ENCODE measurements at places on chromosomes 16 and 17.

GRCh38 chr16:17499223-17499902 lies 28.6 kb upstream of the XYLT1 start:
- DNase-seq: no peak

DNA sequence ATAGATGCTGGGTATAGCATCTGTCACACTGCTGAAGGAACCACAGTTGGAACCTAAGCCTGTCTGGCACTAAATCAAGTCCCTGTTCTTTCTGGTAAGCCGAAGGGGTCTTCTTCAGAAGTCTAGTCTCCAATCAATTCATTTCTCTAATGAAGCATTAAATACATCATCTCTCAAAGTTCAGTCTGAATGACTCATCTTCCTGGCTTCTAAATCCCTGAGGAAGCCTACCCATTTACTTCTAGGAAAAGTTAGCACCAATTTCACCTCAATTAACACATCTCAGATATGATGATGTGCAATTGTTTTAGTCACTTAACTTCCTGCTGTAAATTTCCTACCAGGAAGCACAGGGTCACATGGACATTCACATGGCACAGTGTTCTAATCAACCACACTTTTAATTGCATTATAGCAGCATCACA lies 49.9 kb downstream of the TEX14 start:
- DNase-seq: no peak

GRCh38 chr17:76404976-76405563 lies 20.7 kb downstream of the SPHK1 start:
- DNase-seq: no peak

- DNase-seq: no peak
These were observed 336.7 kb upstream of the C16orf82 start for GRCh38 chr16:26729951-26730541.

DNA sequence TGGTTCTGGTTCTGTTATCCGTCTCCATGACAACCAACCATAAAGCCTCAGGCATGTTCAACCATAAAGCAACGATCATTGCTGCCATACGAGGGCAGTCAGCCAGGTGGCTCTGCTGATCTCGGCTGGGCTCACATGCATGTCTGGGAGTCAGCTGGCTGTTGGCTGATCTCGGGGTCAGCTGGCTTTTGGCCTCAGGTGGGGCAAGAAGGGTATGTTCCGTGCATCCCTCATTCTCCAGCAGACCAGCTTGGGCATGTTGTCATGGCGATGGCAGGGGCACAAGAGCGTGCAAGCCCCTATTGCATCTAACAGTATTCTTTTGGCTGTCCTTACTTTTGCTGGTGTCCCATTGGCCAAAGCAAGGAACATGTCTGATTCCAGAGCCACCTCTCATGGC lies 86.2 kb downstream of the ABCC6 start:
- DNase-seq: no peak

DNA sequence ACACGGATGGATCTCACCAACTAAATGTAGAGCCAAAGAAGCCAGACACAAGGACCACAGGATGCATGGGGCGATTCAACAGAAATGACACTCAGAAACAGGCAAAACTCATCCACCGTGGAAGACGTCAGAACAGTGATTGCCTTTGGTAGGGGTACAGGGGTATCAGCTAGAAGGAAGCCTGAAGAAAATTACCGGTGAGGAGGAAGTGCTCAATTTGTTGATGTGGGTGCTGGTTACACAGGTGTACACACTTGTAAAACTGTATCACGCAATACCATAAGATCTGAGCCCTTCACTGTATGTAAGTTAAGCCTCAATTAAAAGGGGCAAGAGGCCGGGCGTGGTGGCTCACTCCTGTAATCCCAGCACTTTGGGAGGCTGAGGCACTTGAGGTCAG lies 226.1 kb downstream of the C16orf78 start:
- no peak for DNase-seq

GRCh38 chr17:51997723-51998122 lies 160.8 kb downstream of the CA10 start:
- DNase-seq: no peak

- no peak for DNase-seq
These were observed 206.4 kb downstream of the KIF2B start for GRCh38 chr17:54028986-54029580.

GRCh38 chr17:82297280-82297713 lies 20.1 kb downstream of the CD7 start:
- DNase-seq: no peak

- DNase-seq: no peak
These were observed 567 bp downstream of the SOX9 start for GRCh38 chr17:72121164-72122009.

DNA sequence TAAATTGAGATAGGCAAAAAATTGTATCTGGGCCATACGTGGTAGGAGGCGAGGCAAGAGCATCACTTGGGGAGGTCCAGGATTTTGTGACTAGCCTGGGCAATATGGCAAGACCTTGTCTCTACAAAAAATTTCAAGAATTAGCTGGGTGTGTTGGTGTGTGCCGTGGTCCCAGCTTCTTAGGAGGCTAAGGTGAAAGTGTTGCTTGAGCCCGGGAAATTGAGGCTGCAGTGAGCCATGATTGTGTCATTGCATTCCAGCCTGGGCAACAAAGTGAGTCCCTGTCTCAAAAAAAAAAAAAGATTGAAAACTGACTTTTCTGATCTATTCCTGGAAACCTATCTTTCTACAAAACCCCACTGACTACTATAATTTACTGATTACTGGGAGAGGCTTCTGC lies 26.7 kb downstream of the CDK12 start:
- no peak for DNase-seq

GRCh38 chr17:35103271-35103670 lies 16.4 kb downstream of the RAD51D start:
- no peak for DNase-seq

- DNase-seq: no peak
These were observed 13.2 kb downstream of the HIC1 start for GRCh38 chr17:2068031-2068518.

GRCh38 chr16:66426112-66427035 lies 721 bp upstream of the BEAN1 start:
- no peak for DNase-seq

DNA sequence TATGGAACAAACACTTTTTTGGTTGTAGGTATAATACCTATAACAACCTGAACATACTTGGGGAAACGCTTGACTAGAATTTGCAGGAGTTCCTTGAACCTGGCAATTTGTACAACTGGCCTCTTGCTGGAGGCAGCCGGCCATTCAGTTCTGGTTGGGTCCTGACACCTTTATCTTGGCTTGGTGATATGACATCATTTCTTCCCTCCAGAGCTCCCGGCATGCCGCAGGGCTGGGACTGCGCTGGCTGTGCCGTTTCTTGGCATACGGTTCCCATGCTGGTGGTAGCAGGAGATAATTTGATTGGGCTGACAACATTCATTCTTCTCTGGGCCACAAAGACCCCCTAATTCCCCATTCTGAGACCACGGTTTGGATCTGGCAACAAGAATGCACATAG lies 87.5 kb downstream of the ASIC2 start:
- no peak for DNase-seq

DNA sequence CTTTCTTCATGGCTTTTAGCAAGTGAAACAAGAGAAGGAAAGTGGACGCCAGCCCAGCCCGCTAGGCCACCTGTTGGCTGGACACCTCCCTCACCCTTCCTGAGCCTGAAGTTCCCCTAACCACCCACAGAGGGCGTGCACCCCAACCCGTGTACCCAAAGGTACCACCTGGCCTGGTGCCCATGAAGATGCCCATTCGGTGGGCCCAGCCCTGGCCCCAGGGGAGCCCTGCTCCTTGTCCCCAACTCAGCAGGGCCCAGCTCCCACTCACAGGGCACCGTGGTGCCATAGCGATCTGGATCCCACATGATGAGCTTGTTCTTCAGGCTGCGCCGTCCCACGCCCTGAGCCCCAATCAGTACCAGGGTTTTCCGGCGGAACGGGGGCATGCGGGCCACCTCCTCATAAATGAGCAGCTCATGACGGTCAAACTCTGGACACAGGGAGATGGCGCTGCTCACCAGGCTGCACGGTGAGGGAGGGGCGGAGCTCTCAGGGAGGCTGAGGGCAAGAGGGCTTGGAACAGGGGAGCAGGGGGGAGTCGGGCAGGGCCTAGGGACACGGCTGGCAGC lies 26.8 kb downstream of the MPP2 start:
- no peak for DNase-seq

- no peak for DNase-seq
These were observed 409.7 kb downstream of the SNX29 start for GRCh38 chr16:12386192-12386591.

- DNase-seq: no peak
These were observed 1.2 kb downstream of the B9D1 start for GRCh38 chr17:19361326-19361725.

GRCh38 chr16:2834968-2835367 lies 4.9 kb downstream of the ZG16B start:
- no peak for DNase-seq

GRCh38 chr17:66087073-66087472 lies 104.9 kb downstream of the CEP112 start:
- no peak for DNase-seq

DNA sequence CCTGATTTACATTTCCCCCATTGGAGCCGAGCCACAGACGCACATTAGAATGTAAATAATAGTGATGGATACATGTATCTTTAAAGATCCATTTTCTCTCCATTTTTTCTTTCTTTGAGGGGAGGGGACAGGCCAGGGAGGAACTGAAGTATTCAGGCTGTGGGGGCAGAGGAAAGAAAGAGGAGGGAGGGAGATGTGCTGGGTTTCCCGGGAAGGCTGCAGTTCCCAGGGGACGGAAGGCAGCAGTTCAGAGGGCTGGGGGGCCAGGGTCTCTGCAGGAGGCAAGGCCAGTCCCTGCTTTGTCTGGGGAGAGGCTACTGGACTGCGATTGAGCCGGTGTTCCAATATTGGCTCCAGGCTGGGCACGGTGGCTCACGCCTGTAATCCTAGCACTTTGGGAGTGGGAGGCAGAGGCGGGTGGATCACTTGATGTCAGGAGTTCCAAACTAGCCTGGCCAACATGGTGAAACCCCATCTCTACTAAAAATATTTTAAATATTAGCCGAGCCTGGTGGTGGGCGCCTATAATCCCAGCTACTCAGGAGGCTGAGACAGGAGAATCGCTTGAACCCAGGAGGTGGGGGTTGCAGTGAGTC lies 94.2 kb upstream of the LHX1 start:
- no peak for DNase-seq

GRCh38 chr16:58413359-58413758 lies 21.1 kb downstream of the GINS3 start:
- no peak for DNase-seq

DNA sequence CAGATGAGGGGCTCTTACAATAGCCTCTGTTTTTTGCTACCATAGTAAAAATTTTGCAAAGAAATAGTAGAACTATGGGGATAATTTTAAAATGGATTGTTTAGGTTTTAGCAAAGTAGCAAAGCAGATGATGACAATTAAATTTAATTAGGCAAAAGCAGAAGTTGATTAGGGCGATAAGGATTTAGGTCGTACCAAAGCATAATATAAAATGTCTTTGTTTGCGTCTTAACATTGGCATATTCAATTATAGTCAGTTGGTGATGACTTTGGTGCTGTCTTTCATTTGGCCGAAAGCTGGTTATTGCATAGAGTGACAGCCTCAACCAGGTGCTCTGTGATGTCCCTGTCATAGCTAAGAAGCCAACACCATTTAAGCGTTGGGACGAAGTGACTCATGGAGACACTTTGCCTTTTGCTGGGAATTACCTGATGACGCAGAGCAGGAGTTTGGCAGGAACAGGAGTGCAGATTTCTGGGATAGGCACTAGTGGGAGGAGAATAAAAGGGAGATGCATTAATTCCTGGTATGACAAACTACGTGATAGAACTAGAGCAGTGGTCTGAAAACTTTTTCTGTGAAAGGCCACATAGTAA lies 38.3 kb downstream of the MAP2K6 start:
- DNase-seq: no peak

DNA sequence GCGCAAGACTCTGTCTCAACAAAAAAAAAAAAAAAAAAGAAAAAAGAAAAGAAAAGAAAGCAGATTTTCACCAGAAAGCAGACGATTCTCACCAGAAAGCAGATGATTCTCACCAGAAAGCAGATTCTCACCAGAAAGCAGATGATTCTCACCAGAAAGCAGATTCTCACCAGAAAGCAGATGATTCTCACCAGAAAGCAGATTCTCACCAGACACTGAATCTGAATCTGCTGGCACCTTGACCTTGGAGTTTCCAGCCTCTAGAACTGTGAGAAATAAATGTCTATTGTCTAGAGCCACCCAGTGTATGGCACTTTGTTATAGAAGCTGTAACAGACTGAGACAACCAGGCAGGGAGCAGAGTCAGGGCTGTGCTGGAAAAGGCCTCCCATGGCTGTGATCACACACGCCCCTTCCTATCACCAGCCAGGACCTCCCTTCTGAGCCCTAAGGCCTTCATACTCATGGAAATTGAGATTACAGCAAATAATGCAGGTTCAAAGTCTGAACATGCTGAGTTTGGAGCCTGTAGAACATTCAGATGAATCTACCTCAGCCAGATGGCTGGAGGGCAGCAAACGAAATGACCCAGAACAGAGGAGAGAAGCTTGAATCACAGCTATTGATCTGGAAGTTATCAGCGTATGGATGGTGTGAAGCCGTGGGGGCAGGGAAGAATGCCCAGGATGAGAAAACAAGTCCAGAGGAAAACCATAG lies 309.3 kb downstream of the SLC39A11 start:
- DNase-seq: no peak

DNA sequence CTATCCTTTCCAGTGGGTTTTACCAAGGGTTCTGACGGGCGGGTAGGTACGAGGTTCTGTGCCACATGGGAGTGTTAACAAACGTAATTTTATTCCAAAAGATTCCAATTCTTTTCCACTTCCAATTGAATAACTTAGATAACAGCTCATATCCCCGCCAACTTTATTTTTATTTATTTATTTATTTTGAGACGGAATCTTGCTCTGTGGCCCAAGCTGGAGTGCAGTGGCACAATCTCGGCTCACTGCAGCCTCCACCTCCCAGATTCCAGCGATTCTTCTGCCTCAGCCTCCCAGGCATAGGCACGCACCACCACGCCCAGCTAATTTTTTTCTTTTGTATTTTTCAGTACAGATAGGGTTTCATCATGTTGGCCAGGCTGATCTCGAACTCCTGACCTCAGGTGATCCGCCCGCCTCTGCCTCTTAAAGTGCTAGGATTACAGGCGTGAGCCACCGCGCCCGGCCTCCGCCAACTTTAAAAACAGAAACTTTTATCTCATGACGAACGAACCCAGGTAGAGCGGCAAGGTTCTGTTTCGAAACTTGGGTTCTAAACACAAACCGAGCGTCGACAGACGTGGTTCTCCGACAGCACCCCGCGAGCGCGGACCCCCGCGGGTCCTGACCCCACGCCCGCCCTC lies 613 bp downstream of the ECI1 start:
- DNase-seq: peak; percentile 57

- no peak for DNase-seq
These were observed 230.3 kb downstream of the MRTFB start for GRCh38 chr16:14301169-14302030.

Measured in NCI-H1417 treated with DMSO at 0.1 percent for 48 hours (cell line).